ENCODE measurements at places on chromosomes 5 and 9.

GRCh38 chr9:93431539-93432105, 19.9 kb upstream of the FAM120A start:
- peaks cover 2% of the 10 kb centered on the region for H3K4me1 ChIP-seq
- no peaks in the 10 kb centered on the region for H3K27me3 ChIP-seq
- H3K36me3 ChIP-seq, result no peaks in the 10 kb centered on the region
- no peak overlapping the region for H3K4me3 ChIP-seq
- H3K27ac ChIP-seq, result no peak overlapping the region

DNA sequence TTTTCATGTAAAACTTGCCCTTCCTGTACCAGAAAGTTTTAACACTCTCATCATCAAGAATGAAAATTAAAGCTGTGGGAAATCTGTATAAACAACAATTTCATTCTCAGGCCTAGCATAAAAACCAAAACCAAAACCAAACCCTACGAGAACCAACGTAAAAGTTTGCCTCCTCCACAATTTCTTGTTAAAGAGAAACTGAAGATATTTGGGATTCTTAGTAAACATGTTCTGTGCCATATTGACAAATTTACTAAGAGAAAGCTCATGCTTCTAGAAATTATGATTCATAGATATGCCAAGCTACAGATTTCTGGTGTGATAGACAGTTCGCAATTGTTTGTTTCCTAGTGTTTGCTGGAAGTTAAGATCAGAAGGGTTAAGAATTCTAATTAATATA, 801.0 kb upstream of the NUDT12 start:
- no peak overlapping the region for H3K27ac ChIP-seq
- H3K27me3 ChIP-seq, result no peaks in the 10 kb centered on the region
- no peaks in the 10 kb centered on the region for H3K4me1 ChIP-seq
- no peak for DNase-seq

- no peaks in the 10 kb centered on the region for H3K36me3 ChIP-seq
- no peak overlapping the region for H3K4me3 ChIP-seq
- H3K27ac ChIP-seq, result no peak overlapping the region
- H3K4me1 ChIP-seq, result peaks cover 71% of the 10 kb centered on the region
- no peak for DNase-seq
These were observed 62.6 kb downstream of the ANKRD55 start for GRCh38 chr5:56170557-56170956.

DNA sequence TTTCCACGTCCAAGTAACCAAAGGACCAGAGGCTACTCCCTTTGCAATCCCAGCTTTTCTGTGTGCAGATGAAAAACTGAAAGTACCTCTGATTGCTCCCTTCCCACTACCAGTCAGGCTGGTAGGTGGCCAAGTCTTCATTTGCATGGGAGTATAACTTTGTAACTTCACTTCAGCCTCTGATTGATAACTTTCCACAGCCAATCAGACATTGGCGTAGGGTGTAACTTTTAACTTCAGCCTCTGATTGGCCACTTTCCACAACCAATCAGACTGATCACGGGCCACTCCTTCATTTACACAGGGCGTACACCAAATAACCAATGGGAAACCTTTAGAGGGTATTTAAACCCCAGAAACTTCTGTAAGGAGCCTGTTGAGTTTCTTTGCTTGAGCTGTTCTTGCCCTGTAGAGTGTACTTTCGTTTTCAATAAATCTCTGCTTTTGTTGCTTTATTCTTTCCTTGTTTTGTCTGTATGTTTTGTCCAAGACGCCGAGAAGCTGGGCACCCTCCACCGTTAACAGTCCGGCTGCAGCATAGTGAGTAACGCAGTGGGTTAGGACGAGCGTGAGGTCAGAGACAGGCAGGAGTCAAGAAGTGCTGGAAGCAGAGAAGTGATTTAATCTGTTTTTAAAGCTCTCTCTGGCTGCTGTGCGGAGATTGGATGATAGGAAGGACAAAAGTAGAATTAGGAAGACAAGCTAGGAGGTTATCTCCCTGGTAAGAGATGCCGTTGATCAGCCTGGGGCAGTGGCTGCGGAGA, 3.5 kb upstream of the EXOSC2 start:
- no peak for DNase-seq
- no peak overlapping the region for H3K27ac ChIP-seq
- H3K27me3 ChIP-seq, result no peaks in the 10 kb centered on the region
- H3K4me1 ChIP-seq, result peaks cover 22% of the 10 kb centered on the region
- H3K36me3 ChIP-seq, result peaks cover 6% of the 10 kb centered on the region

GRCh38 chr9:111866976-111867375, 29.6 kb upstream of the UGCG start:
- H3K4me1 ChIP-seq, result peaks cover 9% of the 10 kb centered on the region
- H3K27me3 ChIP-seq, result no peaks in the 10 kb centered on the region
- no peak overlapping the region for H3K4me3 ChIP-seq
- no peak for DNase-seq

GRCh38 chr9:128192601-128193371, 1.4 kb upstream of the CIZ1 start:
- peaks cover 4% of the 10 kb centered on the region for H3K36me3 ChIP-seq
- peak; percentile 60 for DNase-seq
- H3K27me3 ChIP-seq, result no peaks in the 10 kb centered on the region
- H3K4me1 ChIP-seq, result peaks cover 21% of the 10 kb centered on the region
- H3K4me3 ChIP-seq, result peak overlapping the region; percentile 47

DNA sequence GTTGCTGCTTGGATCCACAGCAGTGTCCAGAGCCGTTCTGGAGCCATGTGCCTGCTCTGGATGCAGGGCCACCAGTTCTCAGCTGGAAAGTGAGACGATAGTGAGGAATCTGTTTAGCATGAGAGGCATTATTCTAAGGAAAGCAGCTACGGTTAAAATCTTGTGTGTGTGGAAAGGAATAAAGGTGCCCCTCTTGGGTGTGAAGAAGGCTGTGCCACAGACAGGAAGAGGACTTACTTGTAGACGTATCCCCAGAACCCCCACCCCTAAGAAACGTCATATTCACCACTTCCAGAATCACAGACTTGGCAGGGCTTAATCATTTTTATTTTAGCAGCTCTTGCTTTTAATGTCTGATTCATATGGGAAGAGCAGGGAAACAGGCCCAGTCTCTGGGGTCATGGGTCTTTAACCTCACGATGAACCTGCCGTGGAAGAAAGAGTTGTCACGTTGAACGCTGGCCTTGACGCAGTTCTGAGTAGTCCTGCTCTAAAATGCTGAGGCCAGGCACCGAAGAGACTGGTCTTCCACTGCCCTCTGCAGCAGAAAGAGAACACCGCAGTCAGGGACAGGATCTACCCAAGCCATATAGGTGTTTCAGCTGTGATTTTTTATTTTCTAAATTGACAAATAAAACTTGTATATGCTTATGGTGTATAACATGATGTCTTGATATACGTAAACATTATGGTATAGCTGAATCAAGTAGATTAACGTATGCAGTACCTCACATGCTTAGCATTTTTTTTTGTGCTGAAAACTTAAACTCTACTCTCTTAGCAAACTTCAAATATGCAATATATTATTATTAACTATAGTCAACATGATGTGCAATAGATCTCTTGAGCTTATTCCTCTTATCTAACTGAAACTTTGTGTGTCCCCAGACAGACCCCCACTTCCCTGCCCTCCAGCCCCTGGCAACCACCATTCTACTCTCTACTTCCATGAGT, 38.8 kb downstream of the CARTPT start:
- no peak overlapping the region for H3K4me3 ChIP-seq
- no peak overlapping the region for H3K27ac ChIP-seq
- DNase-seq, result peak; percentile 75
- H3K4me1 ChIP-seq, result peaks cover 6% of the 10 kb centered on the region

DNA sequence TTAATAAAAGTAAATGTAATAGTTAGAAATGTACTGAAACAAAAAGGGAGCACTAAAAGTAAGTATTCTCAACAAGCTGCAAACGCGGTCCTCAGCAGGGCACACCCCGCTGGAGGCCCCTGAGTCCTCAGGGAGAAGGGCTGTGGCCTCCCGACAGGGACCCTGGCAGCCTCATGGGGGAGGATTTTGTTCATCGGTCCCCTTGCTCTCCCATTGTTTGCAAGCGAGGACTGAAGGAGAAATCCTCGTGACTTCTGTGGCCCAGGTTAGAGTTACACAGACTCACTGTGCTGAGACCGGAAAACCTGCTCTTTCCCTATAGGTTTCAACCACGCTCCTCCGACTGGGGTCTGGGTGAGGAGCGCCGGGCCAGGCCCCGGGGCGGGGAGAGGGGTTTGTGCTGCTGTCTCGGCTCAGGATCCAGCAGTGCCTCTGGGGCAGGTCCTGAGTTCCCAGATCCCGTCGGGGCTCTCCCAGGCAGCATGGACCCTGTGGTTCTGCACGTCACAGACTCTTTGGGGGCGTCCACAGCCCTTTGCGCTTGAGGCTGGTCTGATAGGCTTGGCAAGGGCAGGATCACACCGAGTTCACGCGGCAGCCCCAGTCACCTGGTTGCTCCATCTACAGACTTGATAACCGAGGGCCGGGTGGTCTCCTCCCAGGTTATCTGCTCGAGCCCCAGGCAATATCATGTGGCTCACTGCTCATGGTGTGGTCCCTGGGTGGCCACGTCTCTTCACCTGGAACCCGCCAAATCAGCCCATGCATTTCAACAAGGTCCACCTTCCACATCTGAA, 38.8 kb downstream of the MRPL36 start:
- no peaks in the 10 kb centered on the region for H3K4me1 ChIP-seq
- no peak for DNase-seq
- peaks cover 7% of the 10 kb centered on the region for H3K27me3 ChIP-seq
- no peak overlapping the region for H3K27ac ChIP-seq

GRCh38 chr5:83972909-83973308, 252.3 kb upstream of the HAPLN1 start:
- no peaks in the 10 kb centered on the region for H3K4me1 ChIP-seq
- H3K36me3 ChIP-seq, result no peaks in the 10 kb centered on the region
- H3K27ac ChIP-seq, result no peak overlapping the region
- H3K27me3 ChIP-seq, result no peaks in the 10 kb centered on the region
- DNase-seq, result no peak
- no peak overlapping the region for H3K4me3 ChIP-seq

DNA sequence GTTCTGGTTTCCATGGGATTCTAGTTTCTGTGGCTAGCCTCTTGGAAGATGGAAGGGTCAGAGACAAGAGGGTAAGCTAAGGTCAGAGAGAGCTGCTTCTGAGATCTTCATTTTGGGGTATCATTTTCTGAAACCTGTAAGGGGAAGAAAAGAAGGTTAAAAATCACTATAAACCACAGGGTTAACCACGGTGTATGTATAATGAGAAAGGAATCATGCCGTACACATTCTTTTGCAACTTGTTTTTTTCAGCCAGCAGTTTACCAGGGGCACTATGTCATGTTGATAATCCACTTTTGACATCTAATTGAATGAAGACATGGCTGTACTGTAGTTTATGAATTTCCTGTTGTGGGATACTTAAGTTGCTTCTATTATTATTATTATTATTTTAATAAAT, 164.4 kb downstream of the FOCAD start:
- H3K4me3 ChIP-seq, result no peak overlapping the region
- peaks cover 5% of the 10 kb centered on the region for H3K4me1 ChIP-seq
- no peak overlapping the region for H3K27ac ChIP-seq
- H3K27me3 ChIP-seq, result no peaks in the 10 kb centered on the region
- no peaks in the 10 kb centered on the region for H3K36me3 ChIP-seq
- DNase-seq, result no peak

DNA sequence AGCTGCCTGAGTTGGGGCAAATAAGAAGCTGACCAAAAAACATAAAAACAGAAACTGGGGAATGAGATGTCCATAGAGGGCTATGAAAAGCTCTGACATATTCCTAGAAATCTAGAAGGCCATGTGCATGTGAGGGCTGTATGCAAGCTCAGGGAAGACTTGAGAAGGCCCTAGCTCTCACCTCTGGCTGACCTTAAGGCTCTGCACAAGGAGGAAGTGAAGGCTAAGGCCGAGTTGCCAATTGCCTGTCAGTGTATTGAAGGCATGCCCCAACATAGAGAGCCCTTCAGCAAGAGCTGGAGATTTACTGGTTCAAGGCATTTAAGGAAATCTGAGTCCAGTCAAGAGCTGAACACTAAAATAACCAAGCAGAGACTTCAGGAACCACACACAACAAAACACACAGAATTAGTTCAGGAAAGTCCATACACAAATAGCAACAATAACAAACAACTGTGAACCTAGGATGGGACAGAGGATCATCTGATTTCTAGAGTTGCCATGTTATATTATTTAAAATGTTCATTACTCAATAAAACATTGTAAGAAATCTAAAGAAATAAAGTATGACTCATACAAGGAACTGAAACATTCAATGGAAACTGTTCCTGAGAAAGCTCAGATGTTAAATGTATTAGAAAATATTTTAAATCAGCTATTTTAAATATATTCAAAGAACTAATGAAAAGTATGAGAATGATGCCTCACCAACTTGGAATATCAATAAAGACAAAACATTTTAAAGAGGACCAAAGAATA, 161.8 kb downstream of the AUH start:
- no peaks in the 10 kb centered on the region for H3K27me3 ChIP-seq
- DNase-seq, result no peak
- H3K4me1 ChIP-seq, result peaks cover 37% of the 10 kb centered on the region
- H3K27ac ChIP-seq, result peak overlapping the region; percentile 32
- H3K4me3 ChIP-seq, result no peak overlapping the region

DNA sequence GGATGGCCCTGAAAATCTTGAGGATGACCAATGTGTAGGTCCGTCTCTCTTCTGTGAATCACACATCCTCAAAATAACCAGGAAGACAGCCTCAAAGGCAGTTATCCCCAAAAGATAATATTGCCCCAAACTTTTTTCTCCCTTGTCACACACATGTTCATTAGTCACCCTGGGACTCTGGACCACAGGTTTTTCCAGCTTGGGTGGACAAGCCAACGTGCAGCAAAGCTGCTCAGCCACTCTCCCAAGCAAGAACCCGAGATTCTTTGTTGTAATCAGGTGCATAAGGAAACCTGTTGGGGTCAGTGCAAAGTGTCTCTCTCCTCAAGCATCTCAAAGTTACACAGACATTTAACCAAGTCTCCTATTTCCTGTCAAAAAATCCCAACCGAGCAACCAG, 196.6 kb downstream of the GNA14 start:
- no peak overlapping the region for H3K27ac ChIP-seq
- no peak for DNase-seq
- no peak overlapping the region for H3K4me3 ChIP-seq
- H3K4me1 ChIP-seq, result peaks cover 16% of the 10 kb centered on the region
- no peaks in the 10 kb centered on the region for H3K36me3 ChIP-seq

DNA sequence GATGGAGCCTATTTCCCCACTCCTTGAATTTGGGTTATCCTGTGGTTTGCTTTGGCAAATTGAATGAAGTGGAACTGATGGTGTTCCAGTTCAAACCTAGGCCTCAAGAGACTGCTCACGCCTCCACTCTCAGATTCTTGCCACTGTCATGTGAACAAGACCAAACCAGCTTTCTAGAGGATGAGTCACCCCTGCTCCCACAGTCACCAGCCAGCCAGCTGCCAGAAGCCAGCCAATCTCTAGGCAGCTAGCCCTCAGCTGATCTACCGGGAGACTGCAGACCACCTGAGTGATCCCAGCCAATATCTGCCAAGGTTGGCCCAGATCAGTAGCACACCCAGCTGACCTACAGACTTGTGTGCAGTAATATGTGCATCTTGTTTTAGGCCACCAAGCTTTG, 300.6 kb downstream of the TMEM38B start:
- no peak overlapping the region for H3K27ac ChIP-seq
- peak; percentile 4 for DNase-seq
- no peaks in the 10 kb centered on the region for H3K36me3 ChIP-seq
- no peaks in the 10 kb centered on the region for H3K4me1 ChIP-seq
